ENCODE measurements at places on chromosomes 1 and 21. TPM values are rescaled to one million over a fixed set of nuclear protein-coding genes. Genes with fewer than 3 reads are reported as not detected.

- H3K4me1 ChIP-seq, result peaks cover 37% of the 10 kb centered on the region
- H3K36me3 ChIP-seq, result no peaks in the 10 kb centered on the region
- H3K4me3 ChIP-seq, result no peak overlapping the region
- no peaks in the 10 kb centered on the region for H3K27me3 ChIP-seq
- H3K27ac ChIP-seq, result no peak overlapping the region
These were observed 4.8 kb downstream of the INKA2 start for GRCh38 chr1:111734426-111734825.

DNA sequence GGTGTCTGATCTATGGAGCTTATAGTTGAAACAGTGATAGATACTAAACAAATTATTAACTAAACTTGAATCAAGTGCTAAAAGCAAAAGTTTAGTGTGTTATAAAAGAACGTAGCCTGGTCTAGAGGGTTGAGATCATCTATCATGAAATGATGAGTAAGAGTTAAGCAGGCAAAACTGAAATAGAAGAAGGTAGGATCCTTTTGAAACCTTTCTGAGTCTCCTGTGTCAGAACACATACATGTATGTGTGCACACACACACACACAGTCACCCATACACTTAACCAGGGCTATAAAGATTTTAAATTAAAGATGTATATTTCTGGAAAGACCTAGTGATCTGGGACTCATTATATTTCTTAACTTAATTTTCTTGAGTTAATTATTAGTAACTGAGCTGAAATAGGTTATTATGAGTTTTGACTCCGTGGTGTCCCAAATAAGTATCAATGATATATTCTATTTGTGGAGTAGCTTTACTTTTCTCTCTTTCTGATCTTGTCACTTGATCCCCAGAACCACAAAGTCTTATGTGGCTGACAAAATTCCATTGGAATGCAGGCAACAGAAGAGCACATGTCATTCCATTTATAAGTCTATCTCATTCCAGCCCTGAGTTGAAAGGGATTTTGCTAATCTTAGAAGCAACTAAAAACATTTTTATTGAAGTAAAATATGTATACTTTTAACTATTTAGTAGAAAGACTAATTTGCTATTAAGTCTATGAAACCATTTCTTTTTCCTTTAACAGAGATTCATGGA is 70.7 kb downstream of the PRRX1 start:
- H3K27me3 ChIP-seq, result no peaks in the 10 kb centered on the region
- no peaks in the 10 kb centered on the region for H3K36me3 ChIP-seq
- no peak overlapping the region for H3K27ac ChIP-seq
- no peak for DNase-seq
- no peak overlapping the region for H3K4me3 ChIP-seq
- peaks cover 14% of the 10 kb centered on the region for H3K4me1 ChIP-seq

DNA sequence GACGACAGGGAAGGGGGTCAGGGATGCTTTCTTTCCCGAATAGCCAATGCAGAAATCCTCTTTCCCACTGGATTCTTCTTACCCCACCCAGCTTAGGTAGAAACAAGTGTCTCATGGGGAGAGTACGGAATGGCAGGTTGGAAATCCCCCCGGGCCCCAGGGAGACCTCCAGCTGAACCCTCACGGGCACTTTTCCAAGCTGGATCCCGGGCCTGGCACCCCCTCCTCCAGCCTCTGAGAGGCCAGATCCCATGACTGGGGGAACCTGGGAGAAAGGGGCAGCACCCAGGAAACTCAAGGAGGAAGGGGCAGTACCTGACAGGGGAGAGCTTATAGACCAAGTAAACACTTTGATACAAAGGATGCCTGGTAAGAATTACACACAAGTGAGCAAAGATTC is 1.3 kb downstream of the PKP1 start:
- no peak overlapping the region for H3K4me3 ChIP-seq
- H3K27ac ChIP-seq, result no peak overlapping the region
- H3K27me3 ChIP-seq, result peaks cover 21% of the 10 kb centered on the region
- no peaks in the 10 kb centered on the region for H3K36me3 ChIP-seq
- no peaks in the 10 kb centered on the region for H3K4me1 ChIP-seq

DNA sequence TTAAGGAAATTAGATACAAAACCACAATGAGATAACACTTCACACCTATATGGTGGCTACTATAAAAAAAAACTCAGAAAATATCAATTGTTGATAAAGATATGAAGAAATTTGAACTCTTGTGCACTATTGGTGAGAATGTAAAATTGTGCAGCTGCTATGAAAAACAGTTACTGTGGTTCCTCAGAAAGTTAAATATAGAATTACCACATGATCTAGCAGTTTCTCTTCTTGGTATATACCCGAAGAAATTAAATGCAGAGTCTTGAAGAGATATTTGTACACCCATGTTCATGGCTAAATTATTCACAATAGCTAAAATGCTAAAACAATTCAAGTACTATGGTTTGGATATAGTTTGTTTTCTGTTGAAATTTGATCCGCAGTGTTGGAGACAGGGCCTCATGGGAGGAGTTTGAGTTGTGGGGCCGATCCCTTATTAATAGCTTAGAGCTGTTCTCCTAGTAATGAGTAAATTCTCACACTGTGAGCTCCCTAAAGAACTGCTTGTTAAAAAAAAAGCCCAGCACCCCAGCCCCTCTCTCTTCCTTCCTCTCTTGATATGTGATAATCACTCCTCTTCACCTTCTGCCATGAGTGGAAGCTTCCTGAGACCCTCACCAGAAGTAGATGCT is 1412.1 kb downstream of the PLA2G4A start:
- no peak for DNase-seq
- H3K4me3 ChIP-seq, result no peak overlapping the region
- no peaks in the 10 kb centered on the region for H3K27me3 ChIP-seq
- no peaks in the 10 kb centered on the region for H3K36me3 ChIP-seq
- H3K27ac ChIP-seq, result no peak overlapping the region

GRCh38 chr1:170114906-170115305 is 30.9 kb upstream of the NTMT2 start:
- no peaks in the 10 kb centered on the region for H3K27me3 ChIP-seq
- no peak overlapping the region for H3K4me3 ChIP-seq
- H3K27ac ChIP-seq, result no peak overlapping the region
- peak; percentile 70 for DNase-seq
- H3K4me1 ChIP-seq, result no peaks in the 10 kb centered on the region

- H3K36me3 ChIP-seq, result no peaks in the 10 kb centered on the region
- no peak for DNase-seq
- H3K27ac ChIP-seq, result no peak overlapping the region
- H3K27me3 ChIP-seq, result no peaks in the 10 kb centered on the region
- no peak overlapping the region for H3K4me3 ChIP-seq
These were observed 95.5 kb upstream of the CD34 start for GRCh38 chr1:208006258-208006920.

DNA sequence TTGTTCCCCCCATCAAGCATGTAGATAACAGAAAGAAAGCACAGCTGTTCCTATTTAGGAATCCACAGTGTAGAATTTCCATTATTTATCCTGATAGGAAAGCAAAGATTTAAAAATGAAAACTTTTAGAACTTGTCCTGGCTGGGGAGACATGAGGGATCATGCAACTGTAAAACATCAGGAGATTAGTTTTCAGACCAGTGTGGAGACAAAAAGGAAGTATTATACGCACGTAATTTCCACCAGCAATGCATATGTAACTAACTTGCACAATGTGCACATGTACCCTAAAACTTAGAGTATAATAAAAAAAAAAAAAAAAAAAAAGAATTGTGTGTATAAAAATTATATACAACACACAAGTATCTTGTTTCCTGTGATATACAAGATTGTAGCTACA is 172.4 kb downstream of the NEGR1 start:
- no peak overlapping the region for H3K4me3 ChIP-seq
- peak; percentile 3 for DNase-seq
- no peaks in the 10 kb centered on the region for H3K36me3 ChIP-seq
- H3K4me1 ChIP-seq, result no peaks in the 10 kb centered on the region
- H3K27me3 ChIP-seq, result no peaks in the 10 kb centered on the region
- H3K27ac ChIP-seq, result no peak overlapping the region

GRCh38 chr1:248622570-248623001 is 12.3 kb downstream of the OR2T11 start:
- no peak overlapping the region for H3K27ac ChIP-seq
- H3K4me1 ChIP-seq, result no peaks in the 10 kb centered on the region
- H3K36me3 ChIP-seq, result no peaks in the 10 kb centered on the region

DNA sequence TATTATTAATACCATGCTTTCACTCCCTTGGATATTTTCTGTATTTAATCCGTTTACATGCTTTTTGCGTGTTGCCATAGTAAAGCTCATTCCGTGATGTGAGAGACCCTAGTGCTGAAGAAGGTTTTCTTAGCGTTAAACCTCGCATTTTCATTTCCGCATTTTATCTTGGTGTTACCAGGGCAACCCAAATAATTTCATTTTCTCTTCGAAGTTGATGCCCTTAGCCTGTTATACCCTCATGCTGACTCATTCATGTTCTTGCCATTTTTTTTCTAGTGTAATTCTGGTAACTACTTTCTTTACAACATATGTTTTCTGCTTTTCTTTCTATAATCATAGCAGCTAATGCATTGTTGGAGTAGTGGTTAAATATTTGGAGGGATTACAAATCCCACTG is 37.2 kb downstream of the LRRC8C start:
- H3K27ac ChIP-seq, result no peak overlapping the region
- H3K36me3 ChIP-seq, result no peaks in the 10 kb centered on the region
- peak; percentile 75 for DNase-seq
- H3K4me1 ChIP-seq, result no peaks in the 10 kb centered on the region
- no peaks in the 10 kb centered on the region for H3K27me3 ChIP-seq

DNA sequence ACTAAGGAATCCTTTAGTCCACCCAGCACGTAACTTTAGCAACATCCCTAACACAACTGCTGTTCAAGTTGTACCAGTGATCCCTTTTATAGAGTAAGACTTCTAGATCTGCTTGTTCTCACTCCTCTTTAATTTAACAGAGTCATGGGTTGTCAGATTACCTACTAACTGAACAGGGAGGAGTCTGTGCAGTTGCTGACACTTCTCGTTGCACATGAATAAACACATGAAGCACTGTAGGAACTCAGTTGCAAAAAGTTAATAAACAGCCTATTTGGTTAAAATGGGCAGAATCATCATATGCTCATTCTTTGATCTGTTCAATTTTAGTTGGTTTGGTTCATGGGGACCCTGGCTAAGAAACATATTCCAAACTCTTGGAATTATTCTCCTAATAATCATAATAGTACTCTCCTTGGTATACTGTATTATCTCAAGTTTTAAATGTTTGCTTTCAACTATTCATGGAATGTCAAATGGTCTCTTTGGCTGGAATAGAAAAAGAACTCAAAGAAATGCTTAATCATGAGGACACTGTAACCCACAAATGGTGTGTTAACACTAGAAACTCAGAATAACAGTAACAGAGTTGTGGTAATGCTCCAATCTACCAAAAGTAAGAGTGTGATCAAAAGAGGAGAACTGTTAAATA is 15.6 kb downstream of the PLPPR5 start:
- H3K27ac ChIP-seq, result no peak overlapping the region
- no peak for DNase-seq
- no peaks in the 10 kb centered on the region for H3K36me3 ChIP-seq
- no peaks in the 10 kb centered on the region for H3K4me1 ChIP-seq
- H3K27me3 ChIP-seq, result no peaks in the 10 kb centered on the region

DNA sequence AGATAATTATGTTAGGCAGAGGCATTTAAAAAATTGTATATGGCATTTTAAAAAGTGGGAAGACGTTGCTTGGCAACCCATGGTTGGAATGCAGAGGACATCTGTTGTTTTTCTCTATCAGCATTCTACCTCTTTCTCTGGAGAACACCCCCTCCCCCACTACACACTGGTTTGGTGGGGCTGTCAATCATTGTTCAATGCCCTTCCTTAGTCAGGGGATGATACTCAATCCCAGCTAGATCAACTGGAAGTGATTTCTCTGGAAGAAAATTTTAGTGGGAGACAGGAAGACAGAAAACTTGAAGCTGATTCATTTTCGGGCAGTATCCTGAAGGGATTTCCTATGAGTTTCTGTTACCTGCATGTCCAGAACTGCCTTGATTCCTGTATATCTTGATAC is 35.7 kb upstream of the CAP1 start:
- H3K4me3 ChIP-seq, result no peak overlapping the region
- no peaks in the 10 kb centered on the region for H3K36me3 ChIP-seq
- H3K4me1 ChIP-seq, result no peaks in the 10 kb centered on the region
- no peaks in the 10 kb centered on the region for H3K27me3 ChIP-seq
- H3K27ac ChIP-seq, result no peak overlapping the region

DNA sequence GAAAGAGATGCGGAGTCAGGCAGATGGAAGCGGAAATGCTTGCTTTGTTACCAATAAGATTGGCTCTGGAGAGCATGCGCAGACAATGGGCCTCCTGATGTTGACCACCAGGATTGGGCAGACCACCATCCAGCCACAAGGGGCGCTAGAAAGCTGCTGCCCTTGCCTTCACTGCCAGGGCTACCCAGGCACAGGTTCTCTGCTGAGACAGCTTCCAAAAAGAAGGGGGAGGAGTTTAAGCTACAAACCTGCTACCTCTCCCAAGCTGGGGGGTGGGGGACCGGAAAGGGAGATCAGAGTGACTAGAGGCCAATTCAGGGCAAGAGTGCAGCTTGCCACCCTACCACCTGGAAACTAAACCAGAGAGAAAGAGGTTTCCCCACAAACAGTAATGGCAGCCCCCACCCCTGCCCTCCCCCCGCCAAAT is 369.7 kb downstream of the RRAGC start:
- H3K27me3 ChIP-seq, result peaks cover 5% of the 10 kb centered on the region
- H3K27ac ChIP-seq, result no peak overlapping the region
- no peaks in the 10 kb centered on the region for H3K36me3 ChIP-seq
- DNase-seq, result peak; percentile 19

GRCh38 chr1:216554934-216555333 is 131.7 kb upstream of the USH2A start:
- no peak for DNase-seq
- H3K27me3 ChIP-seq, result no peaks in the 10 kb centered on the region
- peaks cover 13% of the 10 kb centered on the region for H3K4me1 ChIP-seq
- no peak overlapping the region for H3K27ac ChIP-seq
- H3K4me3 ChIP-seq, result no peak overlapping the region
- no peaks in the 10 kb centered on the region for H3K36me3 ChIP-seq

- H3K27ac ChIP-seq, result no peak overlapping the region
- no peaks in the 10 kb centered on the region for H3K27me3 ChIP-seq
- DNase-seq, result no peak
- no peak overlapping the region for H3K4me3 ChIP-seq
These were observed 2.1 kb downstream of the PFKL start for GRCh38 chr21:44301961-44302406.

GRCh38 chr1:49102752-49103151 is 326.1 kb upstream of the BEND5 start:
- no peak overlapping the region for H3K27ac ChIP-seq
- H3K4me1 ChIP-seq, result no peaks in the 10 kb centered on the region
- no peak overlapping the region for H3K4me3 ChIP-seq

GRCh38 chr21:26105819-26106218 is 64.8 kb downstream of the APP start:
- no peaks in the 10 kb centered on the region for H3K27me3 ChIP-seq
- no peak overlapping the region for H3K4me3 ChIP-seq
- peaks cover 4% of the 10 kb centered on the region for H3K36me3 ChIP-seq
- H3K27ac ChIP-seq, result no peak overlapping the region

Gene FALEC
- total RNA-seq, result not detected

Gene FAM163A
- total RNA-seq, result 0.42 TPM

Gene OR2T27
- not detected for total RNA-seq

Gene CFH
- 0.09 TPM for total RNA-seq

Gene RNF207
- total RNA-seq, result 198 TPM

Gene ARHGEF10L
- 55.4 TPM for total RNA-seq
